ENCODE measurements at places on chromosomes 3 and 15.
A peak's percentile ranks its signal among the peaks of the same experiment; 100 is the strongest.

DNA sequence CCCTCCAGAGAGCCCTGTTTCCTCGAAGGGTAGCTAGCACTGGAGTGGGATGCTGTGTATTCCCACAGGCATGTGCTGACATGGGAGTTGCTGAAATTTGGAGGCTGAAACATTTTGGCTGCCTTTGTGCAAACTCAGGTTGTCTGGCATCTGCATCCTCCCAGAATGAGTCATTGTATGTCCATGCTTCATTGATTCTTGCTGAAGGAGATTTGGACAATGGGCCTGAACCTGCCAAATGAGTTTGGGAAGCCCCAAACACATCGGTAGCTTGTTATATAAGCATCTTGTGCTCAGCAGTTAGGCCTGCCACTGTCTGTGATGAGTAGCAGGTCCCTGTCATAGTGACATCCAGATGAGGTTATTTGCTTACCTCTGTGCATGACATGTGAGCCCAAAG lies 160.0 kb downstream of the IL5RA start:
- DNase-seq = no peak

DNA sequence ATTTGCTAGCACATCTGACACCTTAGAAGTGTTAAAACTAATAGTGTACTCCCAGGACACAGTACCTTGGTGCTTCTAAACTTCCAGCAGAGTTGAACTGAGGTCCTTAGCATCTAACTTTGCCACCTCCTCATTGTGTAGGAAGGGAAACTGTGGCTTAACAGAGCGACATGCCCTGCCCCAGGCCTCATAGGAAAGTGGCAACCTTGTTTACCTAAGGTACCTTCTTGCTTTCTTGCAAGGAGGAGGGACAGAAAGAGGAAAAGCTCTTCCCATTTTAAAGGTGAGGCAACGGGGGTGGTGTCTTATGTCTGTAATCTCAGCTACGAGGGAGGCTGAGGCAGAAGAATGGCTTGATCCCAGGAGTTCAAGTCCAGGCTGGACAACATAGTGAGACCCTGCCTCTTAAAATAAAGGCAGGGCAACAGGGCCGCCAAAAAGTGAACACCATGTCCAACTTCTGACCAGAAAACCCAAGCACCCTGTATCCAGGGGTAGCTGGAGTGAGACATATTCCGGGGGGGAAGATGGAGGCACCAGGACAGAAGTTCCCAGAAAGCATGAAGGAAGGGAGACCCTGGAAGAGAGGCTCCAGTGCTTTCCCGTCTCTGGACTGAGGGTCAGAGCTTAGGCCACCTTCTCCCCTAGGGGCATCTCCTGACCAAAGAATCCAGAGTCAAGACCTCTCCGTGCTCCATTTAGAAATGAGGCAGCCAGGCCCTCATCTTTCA lies 540 bp upstream of the KLHL40 start:
- DNase-seq = no peak

DNA sequence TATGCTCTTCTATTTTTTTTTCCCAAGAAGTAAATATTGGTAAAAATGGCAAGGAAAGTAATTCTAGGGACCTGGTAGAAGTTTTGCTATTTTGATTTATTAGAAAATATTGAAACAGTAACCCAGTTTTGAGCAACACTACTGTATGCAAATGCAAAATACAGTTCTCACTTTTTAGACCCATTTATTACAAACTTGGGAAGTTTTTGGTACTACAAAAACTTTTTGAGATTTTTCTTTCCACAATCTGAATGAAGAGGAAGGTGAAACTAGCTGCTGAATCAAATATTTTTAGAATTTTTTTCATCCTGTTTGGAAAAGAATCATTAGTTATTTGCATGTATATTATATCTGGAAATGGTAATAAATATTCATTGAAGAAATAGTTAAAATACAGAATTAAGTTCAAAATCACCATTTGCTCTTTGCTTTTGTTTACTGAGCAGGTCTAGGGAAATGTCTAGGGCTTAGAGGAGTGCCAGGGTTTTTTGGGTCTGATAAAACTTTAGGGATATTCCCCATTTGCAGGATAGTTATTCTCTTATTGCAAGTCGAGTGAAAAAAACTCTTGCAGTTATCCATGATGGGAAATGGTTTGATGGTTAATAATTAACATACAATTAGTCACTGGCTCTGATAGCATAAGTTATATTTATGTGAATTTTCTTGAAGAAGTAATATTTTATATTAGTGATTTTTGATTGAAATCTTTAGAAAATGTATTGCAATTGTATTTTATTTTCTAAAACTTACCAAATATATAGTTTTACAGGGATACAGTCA lies 47.0 kb downstream of the TCF12 start:
- DNase-seq = peak; percentile 66

DNA sequence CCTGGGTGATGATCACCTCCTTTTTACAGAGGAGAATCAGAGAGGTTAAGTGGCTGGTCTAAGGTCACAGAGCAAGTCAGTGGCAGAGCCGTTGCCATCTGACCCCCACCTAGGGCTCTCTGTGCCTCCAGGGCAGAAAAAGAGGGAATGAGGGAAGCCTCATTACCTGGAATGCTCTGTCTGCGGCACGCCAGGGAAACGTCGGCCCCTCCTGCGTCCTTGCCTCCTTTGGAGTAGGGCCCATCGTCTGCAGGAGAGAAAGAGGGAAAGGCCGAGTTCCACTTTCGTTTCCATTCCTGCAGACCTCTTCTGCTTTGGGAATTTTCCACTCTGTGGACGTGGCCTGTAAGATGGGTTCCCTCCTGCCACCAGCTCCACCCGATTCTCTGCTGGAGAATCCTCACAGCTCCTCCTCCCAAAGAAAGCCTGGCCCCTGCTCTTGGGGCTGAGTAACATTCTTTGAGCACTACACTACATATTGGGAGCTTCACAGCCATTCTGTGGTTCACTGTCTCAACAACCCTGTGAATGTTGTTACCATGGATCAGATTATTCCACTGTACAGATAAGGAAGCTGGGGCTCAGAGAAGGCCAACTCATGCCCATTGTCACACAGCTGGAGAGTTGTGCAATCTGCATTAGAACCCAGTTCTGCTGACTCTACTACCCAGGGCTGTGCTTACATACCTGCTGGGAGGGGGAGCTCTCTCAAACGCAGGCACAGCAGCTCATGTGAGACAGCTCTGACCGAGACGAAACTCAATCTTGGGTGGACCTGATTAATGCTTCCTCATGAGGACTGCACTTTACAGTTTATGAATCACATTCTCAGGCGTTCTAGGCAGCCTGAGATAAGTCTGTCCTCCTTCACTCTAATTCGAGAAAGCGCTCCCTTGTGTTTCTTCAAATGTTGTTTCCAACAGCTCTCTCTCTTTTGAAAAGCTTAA lies 14.2 kb downstream of the GRIP2 start:
- no peak for DNase-seq

Measured in ACHN (cell line).